ENCODE measurements at places on chromosomes 6 and 20.

DNA sequence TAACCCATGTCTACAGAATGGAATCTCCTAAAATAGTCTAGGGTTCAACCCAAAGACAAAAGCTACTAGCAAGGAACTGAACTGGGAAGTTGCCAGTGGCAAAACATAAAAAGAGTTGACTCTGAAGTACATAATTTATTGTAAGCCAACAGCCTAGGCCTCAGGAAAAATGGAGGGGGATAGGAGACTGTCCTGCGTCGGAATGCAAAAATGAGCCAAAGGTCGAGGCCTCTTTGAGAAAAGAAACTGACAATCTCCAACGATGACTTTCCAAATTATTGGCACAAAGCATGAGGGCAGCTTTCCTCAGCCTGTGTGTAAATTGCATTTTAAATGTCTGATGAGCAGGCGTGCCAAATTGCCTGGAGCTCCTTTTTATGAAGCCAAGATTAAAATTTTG is 2.1 kb downstream of the COL12A1 start:
- no peak for DNase-seq

DNA sequence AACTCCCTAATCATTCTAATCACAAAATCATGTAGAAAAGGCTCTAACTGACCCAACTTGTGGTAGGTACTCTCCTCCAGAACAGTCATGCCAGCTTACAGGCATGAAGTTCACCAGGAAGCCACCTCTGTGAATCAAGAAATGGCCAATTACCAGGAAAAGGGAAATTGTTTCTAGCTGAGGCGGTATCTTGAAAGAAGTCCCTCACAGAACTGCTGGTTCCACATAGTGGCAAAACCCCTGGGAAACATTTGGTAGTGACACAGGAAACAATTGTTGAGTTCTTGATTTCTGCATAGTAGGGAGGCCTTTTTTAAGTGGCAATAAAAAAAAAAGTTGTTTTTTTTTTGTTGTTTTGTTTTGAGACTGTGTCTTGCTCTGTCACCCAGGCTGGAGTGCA is 3.4 kb upstream of the ZHX3 start:
- DNase-seq: no peak

DNA sequence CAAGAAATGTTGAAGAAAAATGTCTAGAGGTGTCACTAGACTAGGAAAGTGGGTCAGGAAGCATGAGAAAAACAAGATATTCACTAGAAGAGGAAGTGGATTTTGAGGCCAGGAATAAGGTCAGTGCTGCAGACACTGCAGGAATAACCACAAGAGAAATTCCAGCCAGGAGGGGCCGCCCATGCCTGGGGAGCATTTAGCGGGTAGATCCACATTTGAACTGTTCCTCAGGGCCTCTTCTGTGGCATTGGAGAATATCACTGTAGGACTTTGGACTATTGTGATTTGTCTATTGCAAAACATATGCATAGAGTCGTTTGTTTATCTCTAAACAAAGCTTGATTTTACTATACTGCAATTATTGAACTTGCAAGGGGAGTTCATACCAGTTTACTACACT is 49.6 kb upstream of the CCDC28A start:
- no peak for DNase-seq

GRCh38 chr20:5180933-5181332 is 54.1 kb downstream of the CDS2 start:
- DNase-seq: no peak

DNA sequence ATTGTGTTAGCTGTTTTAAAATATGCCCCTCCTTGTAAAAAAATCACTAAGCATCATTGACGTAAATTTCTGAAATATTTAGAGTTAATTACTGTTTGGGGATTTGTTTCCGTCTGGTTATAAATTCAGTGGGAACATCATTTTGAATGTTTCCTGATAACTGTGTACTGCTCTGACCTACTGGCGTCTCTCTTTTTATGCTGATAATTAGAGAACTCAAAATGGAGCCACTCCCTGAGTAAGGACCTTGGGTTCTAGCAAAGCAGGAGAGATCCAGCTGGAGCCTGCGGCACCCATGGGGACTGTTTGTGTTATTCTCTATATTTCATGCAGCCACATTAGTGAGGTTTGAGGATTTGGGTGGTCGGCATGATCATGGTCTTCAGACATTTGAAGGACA is 124.9 kb downstream of the SOBP start:
- no peak for DNase-seq

GRCh38 chr6:63440594-63440993 is 120.8 kb upstream of the LGSN start:
- DNase-seq: no peak

DNA sequence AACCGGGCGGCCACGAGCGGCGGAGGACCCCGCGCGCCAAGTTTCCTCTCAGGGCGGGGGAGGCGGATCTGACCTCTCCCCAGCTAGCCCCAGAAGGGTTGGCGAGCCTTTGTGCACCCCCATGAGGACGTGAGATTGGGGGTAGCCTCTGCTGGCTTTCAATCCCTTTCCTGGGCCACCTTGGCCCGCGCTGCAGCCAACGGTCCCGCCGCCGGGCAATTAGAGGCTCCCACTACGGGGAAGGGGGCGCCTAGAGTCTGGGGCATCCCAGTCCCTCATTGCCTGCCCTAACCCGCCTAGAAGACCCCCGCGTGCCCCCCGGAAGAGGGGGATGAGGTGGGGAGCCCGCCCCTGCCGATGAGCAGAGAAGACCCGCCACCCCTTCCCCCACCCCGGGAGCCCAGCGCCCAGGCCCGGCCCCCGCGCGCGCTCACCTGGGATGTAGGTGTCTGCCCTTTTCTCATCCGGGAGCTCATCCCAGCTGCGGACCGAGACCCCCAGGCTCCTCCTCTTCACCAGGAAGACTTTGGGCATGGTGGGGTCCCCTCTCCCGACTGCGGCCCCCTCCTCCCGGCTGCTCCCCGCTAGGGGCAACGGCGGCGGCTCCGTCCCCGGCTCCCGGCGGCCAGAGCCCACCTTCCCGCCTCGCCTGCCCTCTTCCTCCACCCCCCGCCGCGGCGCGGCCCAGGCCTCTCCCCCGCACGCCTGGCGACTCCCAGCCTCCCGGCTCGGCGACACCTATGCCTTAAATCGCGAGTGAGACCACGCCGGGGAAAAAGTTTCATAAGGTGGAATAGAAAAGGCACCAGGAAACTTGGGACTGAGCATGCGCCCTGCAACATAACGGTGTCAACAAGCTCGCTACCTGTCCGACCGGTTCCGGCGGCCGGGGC is at the start of gene OVOL2:
Gene OVOL2 (minus strand): TSS at position 816 of the 893 bp plus-strand sequence. CDS start 282 bp downstream, at position 534.
- DNase-seq: no peak

GRCh38 chr6:90907931-90908655 is 321.2 kb upstream of the MAP3K7 start:
- no peak for DNase-seq

DNA sequence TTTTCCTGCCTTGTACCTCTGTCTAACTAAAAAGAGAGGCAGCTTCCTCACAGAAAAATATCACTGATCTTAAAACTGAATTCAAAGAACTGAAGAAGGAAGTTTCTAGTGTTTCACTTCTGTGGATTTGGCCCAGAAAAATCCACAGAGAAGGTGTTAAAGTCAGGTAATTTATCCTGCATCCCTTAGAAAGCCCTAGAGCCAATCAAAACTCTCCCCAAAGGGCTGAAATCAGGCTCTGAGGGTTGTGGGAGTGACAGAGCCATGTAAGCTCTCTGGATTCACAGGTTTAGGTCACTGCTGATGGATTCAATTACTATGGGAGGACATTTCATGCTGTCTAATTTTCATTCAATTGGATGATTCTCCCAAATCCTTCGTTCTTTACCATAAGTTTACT is 152.3 kb downstream of the OR2B2 start:
- no peak for DNase-seq

DNA sequence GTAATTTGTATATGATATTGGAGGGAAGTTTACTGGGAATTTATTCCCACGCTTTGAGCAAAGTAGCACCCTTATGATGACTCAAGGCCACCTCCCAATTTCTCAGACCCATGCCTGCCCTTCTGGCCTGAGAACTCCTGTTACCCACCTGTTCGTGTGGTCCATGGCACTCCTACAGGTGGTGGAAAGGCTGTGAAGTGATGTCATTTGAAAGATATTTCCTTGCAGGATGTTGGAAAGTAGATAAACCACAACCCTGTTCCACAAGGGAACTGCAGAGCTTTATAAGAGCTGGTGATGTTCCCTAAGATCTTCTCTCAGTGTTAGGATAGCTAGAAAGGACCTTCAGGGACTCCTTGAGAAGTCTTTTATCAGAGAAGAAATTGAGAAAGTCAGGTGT is 70.5 kb downstream of the ADGRG6 start:
- peak; percentile 38 for DNase-seq

- DNase-seq: no peak
These were observed 521.0 kb upstream of the ARID1B start for GRCh38 chr6:156256161-156256560.

- no peak for DNase-seq
These were observed 56.1 kb upstream of the NKAIN2 start for GRCh38 chr6:123747515-123747914.

DNA sequence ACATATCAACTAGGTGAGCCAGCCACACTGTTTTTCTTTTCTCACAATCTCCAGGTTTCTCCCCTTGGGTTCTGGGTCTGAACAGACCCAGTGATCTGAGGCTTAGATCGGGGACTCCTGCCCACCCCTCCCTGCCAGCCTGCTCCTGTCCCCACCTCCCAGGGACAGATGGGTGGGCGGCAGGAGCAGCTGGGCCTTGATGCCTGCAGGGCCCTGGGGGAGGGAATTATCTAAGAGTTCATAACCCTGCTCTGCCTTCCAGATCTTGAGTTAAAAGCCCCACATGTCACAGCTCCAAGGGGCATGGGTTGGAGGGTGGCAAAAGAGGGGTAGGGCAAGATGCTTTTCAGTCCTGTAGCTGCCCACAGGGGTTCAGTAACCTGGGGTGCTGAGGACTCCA is 5.2 kb upstream of the XKR7 start:
- no peak for DNase-seq

- peak; percentile 38 for DNase-seq
These were observed 406.2 kb upstream of the NOX3 start for GRCh38 chr6:155861821-155862220.

DNA sequence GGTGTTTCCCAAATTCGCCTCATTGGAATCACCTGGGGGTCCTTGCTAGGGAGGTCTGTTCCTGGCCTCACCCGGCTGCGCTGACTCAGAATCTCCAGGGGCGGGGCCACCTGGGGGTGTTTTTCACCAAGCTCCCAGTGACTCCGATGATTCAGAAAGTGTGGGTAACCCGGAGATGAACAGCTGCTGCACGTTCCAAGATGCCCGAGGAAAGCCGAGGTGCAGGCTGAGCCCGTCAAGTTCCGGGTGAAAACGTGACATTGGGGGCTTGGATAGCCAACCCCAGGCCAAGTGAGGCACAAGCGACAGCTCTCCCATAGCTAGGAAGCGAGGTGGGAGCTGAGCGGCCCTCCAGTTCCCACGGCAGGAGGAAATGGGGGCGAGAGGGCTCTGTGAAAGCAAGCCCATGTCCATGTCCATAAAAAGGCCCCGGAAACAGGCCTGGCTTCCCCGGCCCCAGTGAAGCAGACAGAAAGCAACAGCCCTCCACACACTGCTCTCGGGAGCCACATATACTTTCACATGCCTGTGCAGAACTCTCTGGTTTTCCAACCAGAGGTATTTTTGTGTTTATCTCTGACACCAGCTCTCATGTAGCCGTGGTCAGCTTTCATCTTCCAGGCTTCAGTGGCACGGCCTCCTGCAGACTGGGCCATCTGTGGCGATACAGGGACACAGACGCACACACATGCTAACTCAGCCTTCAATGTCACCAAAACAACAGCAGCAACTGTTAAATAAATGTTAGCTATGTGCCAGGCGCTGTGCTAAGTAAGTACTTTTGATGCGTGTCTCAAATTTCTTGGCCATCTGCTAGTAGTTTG is 90.7 kb upstream of the CCDC28A start:
- DNase-seq: no peak

- DNase-seq: no peak
These were observed 612.3 kb downstream of the UTRN start for GRCh38 chr6:144897441-144897921.

- DNase-seq: no peak
These were observed 26.9 kb downstream of the STK35 start for GRCh38 chr20:2128542-2128941.

DNA sequence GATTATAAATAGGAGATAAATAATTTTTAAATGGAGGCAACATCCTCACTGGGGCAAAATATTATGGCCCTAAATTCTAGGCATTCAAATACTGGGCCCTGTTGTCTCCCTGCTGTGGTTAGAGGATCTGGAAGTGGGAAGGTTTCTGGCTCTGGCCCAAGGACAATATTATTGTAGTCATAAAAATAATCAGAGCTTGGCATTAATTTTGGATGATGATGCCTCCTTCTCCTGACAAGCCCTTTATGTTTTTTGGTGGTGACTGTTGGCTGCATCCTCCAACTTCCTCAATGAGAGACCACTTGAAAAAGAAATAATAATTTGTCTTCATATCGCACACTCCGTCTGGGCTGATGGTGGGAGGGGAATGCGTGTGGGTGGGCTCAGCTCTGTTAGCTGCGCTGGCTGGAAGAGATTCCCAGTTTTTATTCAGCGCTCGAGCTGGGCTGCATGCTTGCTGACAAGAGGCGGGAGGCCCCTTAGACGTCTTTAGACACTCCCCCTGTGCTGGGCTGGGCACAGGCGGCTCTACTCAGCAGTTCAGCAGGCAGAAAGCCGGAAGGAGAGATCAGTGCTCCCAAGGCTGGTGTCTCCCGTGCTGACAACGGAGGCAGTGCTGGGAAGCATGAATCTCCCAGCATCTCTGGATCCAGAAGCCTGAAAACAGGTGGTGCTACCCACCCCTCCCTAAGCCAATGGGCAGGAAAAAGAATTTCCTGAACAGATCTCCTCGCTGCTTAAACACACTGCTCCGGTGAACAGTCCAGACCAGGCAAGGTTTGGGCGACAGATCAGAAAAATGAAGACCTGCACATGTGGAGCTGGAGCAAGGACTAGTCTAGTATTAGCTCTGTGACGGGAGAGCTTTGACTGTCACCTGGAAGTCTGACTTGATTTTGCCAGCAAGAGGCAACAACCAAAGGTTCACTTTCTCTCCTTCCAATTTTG is 97.7 kb downstream of the SYCP2 start:
- DNase-seq: no peak

DNA sequence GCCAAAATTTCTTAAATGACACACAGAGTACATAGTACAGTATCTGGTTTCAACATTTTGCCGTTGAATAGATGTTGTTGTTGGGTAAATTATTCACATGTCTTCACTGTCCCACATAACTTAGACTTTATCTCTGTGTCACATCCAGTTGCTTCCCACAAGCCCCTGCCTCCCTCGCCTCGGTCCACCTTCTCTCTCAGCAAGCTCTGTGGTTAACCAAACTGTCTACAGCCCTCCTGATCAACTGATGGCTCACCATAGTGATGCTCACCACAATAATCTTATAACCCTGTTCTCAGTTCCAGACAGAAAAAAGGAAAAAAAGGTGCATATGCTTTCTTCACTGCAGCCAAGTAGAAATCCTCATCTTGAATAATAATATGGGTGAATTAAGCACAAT is 23.0 kb downstream of the IL17F start:
- DNase-seq: no peak

GRCh38 chr6:168660400-168660945 is 219.5 kb downstream of the SMOC2 start:
- no peak for DNase-seq

- no peak for DNase-seq
These were observed 36.3 kb downstream of the HEBP2 start for GRCh38 chr6:138440296-138440695.
